ENCODE measurements at places on chromosomes 5 and 9. TPM values are rescaled to one million over a fixed set of nuclear protein-coding genes. Genes with fewer than 3 reads are reported as not detected.

Gene NMUR2
- not detected for total RNA-seq

Gene SH3PXD2B
- 14.5 TPM for total RNA-seq

Gene UGT3A2
- total RNA-seq = not detected

Gene PCDHGA11
- 12.0 TPM for total RNA-seq

Gene CKMT2
- 1.3 TPM for total RNA-seq

Gene PCDHB4
- not detected for total RNA-seq

Gene ABLIM3
- 24.9 TPM for total RNA-seq

Gene SH2D3C
- total RNA-seq = not detected

Gene TERT
- not detected for total RNA-seq

All from bronchial smooth muscle cell (primary cell).